ENCODE measurements at places on chromosomes 5 and 9. TPM values are rescaled to one million over a fixed set of nuclear protein-coding genes. Genes with fewer than 3 reads are reported as not detected.
A peak's percentile ranks its signal among the peaks of the same experiment; 100 is the strongest.

GRCh38 chr9:94577036-94577435 lies 16.6 kb downstream of the FBP2 start:
- no peaks in the 10 kb centered on the region for H3K27me3 ChIP-seq
- no peak for DNase-seq
- no peak overlapping the region for H3K27ac ChIP-seq
- H3K36me3 ChIP-seq: no peaks in the 10 kb centered on the region
- H3K4me3 ChIP-seq: no peak overlapping the region

DNA sequence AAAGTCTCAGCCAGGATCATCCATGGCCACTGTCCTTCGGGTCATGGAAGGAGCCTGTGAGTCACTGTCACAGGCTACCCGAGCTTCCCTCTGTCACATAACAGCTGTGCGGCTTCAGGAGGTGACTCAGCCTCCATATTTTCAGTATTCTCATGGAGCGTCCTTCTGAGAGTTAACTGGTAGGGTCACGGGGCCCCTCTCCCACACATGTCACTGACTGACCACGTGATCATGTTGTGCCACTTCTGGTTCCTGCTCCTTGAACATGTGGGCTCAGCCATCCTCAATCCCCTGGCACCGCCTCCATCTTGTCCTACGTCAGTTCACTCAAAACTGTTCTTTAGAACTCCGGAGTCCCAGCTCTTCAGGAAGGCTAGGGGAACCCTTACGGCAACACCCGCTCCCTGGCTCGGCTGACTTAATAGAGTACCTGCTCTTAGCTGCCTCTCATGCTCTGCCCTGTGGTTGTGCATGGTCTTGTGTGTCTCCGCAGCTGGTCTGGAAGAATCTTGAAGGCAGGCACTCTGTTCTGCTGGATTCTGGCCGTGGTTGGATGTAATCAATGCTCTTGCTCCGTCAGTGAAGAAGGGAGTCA lies 182.8 kb downstream of the ICE1 start:
- no peaks in the 10 kb centered on the region for H3K4me1 ChIP-seq
- no peak overlapping the region for H3K4me3 ChIP-seq
- H3K36me3 ChIP-seq: no peaks in the 10 kb centered on the region
- no peak overlapping the region for H3K27ac ChIP-seq

DNA sequence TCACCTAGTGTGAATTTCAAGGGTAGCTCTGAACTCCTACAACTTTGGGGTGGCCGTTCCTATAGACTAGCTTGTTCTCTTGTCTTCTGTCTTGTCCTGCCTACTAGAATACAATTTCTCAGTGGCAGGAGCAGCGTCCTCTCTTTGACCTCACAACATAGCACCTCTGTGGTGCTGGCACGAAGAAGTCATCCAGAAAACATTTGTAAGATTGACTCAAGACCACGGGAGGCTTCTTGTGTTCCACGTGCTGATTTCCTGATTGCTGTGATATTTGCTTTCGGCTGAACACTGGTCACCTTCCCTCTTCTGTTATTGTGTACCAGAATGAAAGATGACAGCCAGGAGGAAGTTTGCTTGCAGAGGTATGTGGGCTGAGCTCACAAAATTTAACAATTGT lies 27.0 kb downstream of the SLC1A1 start:
- H3K4me1 ChIP-seq: no peaks in the 10 kb centered on the region
- no peak overlapping the region for H3K27ac ChIP-seq

DNA sequence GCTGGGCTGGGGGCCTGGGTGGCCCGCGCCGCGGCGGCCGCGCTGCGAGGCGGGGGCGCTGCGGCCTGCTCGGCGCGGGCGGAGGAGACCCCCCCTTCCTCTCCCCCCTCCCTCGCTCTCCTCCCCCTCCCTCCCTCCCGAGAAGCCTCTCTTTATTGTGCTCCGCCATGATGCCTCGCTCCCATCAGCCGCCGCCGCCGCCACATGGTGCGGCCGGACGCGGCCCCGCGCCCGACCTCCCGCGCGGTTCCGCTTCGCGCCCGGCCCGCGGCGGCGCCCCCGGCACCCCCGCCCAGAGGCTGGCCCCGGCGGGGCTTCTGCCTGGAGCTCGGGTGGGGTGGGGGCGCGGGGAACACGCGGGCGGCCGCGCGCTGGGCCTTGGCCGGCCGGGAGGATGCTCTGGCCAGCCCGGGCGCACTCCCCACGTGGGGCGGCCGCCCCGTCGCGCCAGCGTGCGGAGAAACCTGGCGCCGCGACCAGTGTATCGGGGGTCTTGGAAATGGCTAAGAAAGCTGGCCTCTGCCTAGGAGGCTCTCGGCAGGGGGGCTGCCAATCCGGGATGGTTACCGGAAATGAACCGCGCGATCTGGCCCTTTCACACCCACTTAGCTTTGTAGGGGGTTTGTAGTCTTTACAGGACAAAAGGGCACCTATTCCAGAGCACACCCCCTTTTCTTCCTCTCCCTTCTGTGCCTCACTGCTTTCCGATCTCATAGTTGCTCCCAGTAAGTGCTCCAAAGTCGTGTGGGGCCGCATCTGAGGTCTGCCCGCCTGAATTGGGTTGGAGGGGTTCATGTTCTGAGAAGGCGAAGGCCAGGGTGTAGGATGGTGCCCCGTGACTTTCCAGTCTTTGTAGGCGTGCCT lies 1.0 kb downstream of the SET start:
- no peaks in the 10 kb centered on the region for H3K27me3 ChIP-seq
- H3K4me3 ChIP-seq: peak overlapping the region; percentile 91
- peak; percentile 52 for DNase-seq
- peaks cover 5% of the 10 kb centered on the region for H3K4me1 ChIP-seq

GRCh38 chr5:134146651-134147518 lies 29.9 kb downstream of the SKP1 start:
- no peak overlapping the region for H3K4me3 ChIP-seq
- no peak for DNase-seq

DNA sequence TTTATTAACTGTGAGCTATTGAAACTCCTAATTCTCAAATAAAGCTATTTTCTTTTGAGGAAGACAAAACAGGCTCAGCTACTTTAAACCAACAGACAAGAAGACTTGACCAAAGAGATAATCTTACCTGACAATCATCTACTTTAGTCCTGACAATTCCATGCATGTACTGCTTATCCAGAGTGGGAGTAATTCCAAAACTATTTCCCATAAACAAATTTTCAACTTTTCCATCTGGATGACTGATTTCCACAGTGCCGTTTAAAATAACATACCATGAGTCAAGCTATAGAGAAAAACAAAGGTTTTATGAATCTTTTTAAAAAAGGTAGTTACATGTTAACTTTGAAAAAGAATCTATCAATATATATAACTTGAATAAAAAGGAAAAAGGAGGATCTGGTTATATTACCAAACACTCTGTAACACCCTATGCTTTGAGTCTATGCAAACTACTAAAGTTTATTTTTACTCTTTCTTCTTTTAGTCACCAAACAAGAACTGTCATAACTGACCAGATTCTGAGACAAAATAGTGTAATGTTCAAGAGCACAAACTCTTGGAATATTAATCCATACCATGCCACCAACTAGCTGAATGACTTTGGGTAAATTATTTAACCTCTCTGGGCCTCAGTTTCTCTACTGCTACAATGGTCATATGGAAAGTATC lies 129.7 kb downstream of the RAPGEF6 start:
- no peak for DNase-seq
- peaks cover 76% of the 10 kb centered on the region for H3K36me3 ChIP-seq
- H3K4me1 ChIP-seq: no peaks in the 10 kb centered on the region
- H3K27me3 ChIP-seq: no peaks in the 10 kb centered on the region
- no peak overlapping the region for H3K27ac ChIP-seq
- H3K4me3 ChIP-seq: no peak overlapping the region

GRCh38 chr9:77876590-77876989 lies 155.0 kb downstream of the GNAQ start:
- H3K27ac ChIP-seq: no peak overlapping the region
- H3K27me3 ChIP-seq: no peaks in the 10 kb centered on the region
- H3K4me3 ChIP-seq: no peak overlapping the region

DNA sequence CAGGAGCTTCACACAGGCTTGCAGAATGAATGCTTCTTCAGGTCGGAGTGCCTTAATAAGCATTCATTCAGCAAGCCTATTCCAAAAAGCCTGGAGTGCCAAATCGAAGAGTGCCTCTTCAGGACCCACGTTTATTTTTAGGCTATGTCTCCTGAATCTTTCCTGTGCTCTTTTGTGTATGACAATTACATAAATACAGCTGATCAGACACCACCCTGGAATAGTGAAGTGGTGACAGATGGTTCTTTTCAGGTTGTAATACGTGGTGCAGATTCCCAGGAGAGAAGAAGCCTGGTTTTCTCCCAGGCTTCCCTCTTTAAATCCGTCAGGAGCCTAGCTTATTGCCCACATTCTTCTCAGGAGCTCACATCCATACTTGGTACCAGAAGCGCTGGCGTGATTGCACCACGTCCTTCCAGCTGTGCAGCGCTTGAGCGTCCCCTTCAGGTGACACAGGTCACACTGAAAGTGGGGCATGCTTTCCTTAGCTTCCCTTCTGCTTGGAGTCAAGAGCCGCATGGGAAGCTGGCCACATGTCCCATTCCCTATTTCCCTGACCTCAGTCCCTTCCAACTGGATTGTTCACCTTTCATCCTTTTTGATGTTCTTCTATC lies 123.1 kb downstream of the ADCY2 start:
- no peak overlapping the region for H3K4me3 ChIP-seq
- H3K4me1 ChIP-seq: no peaks in the 10 kb centered on the region
- no peak overlapping the region for H3K27ac ChIP-seq
- no peaks in the 10 kb centered on the region for H3K27me3 ChIP-seq
- H3K36me3 ChIP-seq: no peaks in the 10 kb centered on the region
- no peak for DNase-seq

DNA sequence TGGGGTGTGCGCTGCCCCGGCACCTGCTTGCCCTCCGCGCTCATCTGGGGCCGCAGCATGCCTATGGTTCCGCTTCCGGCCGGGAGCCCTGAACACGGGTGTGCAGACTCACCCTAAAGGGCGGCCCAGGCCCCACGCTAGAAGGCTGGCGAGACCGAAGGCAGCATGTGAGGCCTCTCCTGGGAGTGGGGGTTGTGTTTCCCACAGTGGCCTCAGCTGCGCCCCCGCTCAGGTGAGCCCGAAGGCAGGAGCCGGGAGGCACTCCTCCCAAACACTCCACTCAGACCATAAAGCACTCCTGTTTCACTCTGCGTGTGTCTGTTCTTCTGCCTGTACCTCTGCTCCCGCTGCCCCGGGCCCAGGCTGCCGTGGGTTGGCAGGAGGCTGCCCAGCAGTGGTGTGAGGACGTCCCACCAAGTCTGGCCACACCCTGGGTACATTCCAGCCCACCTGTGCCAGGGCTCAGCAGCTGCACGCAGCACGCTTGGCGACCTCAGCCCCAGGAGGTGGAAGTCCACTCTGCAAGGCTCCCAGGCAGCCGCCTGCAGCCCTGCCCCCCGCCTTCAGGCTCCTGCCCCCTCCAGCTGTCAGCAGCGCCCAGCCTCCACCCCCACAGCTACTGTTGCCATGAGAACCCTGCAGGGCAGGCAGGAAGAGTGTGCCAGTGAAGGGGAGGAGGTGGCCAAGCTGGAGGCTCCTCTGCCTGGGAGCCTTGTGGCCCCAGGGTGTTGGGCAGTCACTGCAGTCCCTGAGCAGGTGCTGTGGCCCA lies 1.2 kb upstream of the AJM1 start:
- no peak overlapping the region for H3K4me3 ChIP-seq
- peaks cover 25% of the 10 kb centered on the region for H3K27me3 ChIP-seq
- peaks cover 24% of the 10 kb centered on the region for H3K4me1 ChIP-seq
- DNase-seq: no peak
- no peak overlapping the region for H3K27ac ChIP-seq
- H3K36me3 ChIP-seq: peaks cover 50% of the 10 kb centered on the region

DNA sequence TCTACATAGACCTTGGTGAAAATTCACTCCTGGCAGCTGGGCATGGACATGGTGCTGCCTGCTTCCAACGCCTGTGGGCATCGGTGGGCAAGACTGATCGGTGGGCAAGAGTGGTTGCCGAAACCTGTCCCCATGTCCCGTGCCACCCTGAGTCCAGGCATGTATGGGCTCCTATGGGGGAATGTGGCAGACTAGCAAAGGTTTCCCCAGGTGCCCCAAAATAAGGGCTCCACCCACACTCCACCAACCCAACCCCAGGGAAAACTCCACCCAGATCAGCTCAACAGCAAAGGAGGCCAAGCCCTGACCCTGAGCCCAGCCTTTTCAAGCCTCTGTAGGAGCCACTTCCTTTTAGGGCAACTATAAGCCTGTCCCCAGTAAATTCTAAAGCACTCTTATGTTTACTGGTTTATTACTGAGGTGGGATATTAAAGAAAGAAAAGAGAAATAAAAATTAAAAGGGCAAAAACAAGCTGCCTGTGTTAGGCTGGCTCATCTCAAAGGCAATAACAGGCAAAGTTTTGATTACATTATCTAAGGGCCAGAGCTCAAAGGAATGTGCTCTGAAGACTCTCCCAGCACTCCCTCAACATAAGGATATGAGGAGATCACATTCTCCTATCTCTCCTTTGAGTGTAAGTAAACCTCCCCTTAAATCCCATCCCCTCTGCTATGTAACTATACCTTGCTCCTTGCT lies 8.9 kb upstream of the SPATA31E1 start:
- DNase-seq: no peak
- no peak overlapping the region for H3K4me3 ChIP-seq
- H3K36me3 ChIP-seq: no peaks in the 10 kb centered on the region
- H3K4me1 ChIP-seq: no peaks in the 10 kb centered on the region

GRCh38 chr9:69089491-69089890 lies 53.9 kb downstream of the FXN start:
- no peaks in the 10 kb centered on the region for H3K36me3 ChIP-seq

DNA sequence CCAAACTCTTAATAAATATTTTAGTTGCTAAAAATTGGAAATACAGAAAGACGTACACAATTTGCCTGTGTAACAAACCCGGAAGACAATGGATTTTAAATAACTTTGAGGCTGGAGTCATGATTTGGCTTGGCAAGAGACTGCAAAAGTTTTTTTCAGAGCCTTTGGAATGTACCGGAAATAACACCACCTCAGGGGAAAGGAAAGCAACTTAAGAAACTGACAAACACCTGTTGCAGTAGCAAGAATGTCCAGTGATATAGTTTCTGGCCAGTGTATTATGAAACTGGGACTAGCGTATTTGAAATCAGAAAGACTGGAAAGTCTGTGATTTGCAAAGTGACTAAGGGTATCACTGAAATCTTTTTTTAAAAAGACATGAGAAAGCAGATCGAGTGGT lies 842 bp downstream of the MUSK start:
- H3K36me3 ChIP-seq: no peaks in the 10 kb centered on the region
- H3K4me1 ChIP-seq: no peaks in the 10 kb centered on the region
- DNase-seq: no peak
- H3K27me3 ChIP-seq: no peaks in the 10 kb centered on the region
- peak overlapping the region; percentile 37 for H3K4me3 ChIP-seq
- peak overlapping the region; percentile 50 for H3K27ac ChIP-seq

DNA sequence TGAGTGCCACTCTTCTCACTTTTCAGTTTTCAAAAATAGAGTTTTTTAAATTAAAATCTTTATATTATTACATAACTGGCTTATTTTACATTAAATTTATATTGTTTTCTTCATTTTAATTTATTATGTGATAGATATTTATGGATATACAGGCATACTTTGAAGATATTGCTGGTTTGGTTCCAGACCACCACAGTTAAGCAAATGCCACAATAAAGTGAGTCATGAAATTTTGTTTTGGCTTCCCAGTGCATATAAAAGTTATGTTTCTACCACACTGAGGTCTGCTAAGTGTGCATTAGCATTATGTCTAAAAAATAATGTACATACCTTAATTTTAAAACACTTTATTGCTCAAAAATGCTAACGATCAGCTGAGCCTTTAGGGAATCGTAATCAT lies 47.4 kb downstream of the NDUFS4 start:
- peaks cover 8% of the 10 kb centered on the region for H3K4me1 ChIP-seq
- H3K27ac ChIP-seq: no peak overlapping the region
- no peak for DNase-seq
- no peaks in the 10 kb centered on the region for H3K27me3 ChIP-seq
- H3K4me3 ChIP-seq: no peak overlapping the region

FOXD4L4 gene
- polyA plus RNA-seq: not detected

PPP6C gene
- polyA plus RNA-seq: 17.3 TPM

HTR4 gene
- 0.16 TPM for polyA plus RNA-seq

SLC34A3 gene
- polyA plus RNA-seq: not detected

GOLM1 gene
- polyA plus RNA-seq: 6.5 TPM

Data from heart right ventricle (tissue), 16 donors.